ENCODE measurements at places on chromosomes 7 and 10.

GRCh38 chr10:2173327-2173726 is 436.0 kb upstream of the ADARB2 start:
- DNase-seq: no peak

GRCh38 chr10:117000580-117000979 is 4.4 kb downstream of the SHTN1 start:
- no peak for DNase-seq

GRCh38 chr7:118352867-118353453 is 128.5 kb downstream of the ANKRD7 start:
- DNase-seq: no peak

GRCh38 chr7:80740778-80741545 is 102.5 kb downstream of the CD36 start:
- DNase-seq: no peak

DNA sequence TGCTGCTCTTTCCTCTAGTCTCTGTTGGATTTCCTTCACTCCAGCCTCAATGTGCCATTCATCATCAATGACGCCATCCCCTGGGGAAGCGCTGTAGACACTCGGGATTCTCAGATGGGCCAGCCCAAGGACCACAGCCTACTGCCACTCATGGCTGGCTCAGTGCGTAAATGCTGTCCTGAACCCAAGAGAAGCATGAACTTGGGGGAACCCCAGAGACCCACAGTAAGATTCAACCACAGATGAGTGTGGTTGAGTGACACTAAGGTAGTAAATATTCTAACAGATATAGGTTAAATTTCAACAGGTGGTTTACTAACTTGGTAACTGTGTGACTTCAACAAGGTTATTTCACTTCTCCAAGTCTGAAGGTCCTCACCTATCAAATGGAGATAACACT is 304.1 kb downstream of the GRM8 start:
- no peak for DNase-seq

- no peak for DNase-seq
Observed at GRCh38 chr7:36019980-36020379, 133.1 kb upstream of the EEPD1 start.

DNA sequence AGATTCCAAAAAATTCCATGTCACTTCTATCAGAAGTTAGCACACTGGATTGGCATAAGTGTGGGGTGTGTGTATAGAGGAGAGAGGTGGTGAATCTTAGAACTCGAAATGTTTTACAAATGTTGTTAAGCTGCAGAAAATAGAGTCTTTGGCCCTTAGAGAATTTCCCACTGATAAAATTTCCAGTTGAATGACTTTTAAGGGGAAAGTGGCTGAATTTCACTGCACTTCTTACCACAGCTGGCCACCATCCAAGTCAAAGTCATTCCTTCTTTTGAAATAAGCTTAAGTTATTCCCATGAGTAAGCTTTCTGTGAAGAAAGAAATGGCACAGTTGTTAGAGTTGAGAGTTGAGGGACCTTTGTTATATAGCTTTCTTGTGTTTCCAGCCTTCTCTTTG is 13.9 kb downstream of the VCL start:
- no peak for DNase-seq

DNA sequence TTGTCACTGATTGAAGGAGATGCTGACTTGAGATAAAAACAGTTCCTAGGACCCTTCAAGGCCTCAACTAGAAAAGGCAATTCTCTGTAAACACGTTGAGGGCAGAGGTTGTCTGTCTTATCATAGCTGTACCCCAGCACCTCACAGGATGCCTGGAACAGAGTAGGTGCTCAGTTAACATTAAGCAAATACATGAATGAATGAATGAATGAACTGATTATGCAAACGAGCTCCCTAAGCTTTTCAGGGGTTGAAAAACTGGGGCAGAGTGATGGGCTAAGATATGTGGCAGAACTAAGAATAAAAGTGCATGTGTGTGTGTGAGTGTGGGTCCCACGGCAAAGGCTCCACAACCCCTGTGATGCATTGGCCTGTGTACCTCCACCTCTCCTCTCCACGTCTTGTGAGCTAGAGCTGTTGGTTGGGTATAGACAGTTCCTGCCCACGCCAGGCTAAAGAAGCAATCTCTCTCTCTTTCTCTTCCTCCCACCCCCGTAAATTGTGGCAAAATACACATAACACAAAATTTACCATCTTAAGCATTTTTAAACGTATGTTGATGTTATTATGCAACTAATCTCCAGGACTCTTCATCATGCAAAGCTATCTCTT is 20.9 kb upstream of the SMC3 start:
- DNase-seq: no peak

DNA sequence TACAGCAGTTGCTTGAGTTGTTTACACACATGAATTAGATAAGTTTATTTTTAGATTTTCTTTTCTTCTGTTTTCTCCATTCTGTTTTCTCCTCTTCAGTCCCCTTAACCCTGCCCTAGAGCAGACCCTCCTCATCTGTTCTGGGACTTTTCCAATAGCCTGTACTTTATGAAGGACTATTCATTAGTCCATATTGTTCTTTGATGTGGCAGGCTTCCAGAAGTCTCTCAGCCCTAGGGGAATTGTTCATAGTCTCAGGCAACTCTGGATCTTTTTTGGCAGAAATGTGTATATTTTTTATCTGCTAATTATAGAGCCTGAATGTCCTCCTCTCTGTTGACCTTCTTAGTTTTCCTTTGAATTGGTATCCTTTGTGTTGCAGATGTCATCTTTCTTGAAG is 25.4 kb downstream of the KAT6B start:
- no peak for DNase-seq

DNA sequence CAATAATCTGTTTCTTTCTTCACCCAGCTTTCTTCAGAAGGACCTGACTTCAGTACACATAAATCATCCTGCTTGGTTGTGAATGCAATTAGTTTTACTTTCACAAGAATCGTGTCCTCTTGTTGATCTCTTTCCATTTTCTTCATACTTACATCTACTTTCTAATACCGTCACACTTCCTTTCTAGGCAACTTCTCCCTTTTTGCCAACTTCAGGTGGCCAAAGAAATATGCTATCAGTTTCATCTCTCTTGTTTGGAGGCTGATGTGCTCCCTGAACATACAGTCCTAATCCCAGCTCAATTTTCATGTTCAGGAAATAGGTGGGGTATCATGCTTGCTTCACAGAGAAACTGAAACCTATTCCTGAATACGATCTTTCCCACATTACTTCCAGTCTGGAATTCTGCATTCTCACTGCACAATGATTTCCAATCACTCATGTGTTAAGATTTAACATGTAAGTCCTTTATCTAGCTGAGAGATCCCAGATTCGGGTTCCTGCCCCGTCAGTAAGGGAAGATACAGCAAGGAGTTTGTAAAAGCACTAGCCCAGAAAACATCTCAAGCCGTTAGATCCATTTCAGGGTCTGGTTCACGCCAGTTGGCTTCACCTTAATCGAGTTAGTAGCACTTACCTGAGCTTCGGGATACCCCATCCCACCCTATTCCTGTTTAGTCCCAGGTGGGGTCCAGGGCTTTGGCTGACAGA is 994 bp downstream of the SLC25A28 start:
- DNase-seq: no peak

GRCh38 chr10:117167789-117168674 is 29.3 kb upstream of the KCNK18 start:
- peak; percentile 88 for DNase-seq

DNA sequence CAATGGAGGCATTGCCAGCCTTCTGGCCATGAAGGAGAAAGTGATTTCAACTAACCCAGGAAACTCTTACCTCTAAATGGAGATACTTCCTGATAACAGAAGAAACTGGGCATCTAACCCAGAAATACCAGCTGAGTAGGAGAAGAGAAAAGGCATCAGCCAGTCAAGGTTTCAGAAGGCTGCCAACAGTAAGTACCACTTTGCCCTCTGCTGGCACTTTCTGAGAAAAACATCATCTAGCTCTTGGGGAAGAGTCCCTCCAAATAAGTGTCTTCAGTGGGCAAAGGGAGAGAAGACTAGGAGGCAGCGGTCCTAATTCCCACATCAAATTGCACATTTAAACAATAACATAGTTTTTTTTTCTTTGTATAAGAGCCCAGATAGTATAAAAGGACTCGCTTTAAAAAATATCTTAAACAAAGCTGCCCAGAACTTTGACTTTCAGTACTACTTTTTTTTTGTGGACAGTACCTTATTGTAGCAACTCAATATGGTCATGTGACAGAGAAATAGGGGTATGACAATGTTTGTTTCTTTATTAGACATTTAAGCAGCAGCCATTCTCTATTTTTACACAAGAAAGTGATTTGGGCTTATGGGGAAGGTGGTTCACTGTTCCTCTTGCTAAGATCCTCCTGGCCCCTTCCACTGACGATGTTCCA is 157.3 kb downstream of the CTTNBP2 start:
- DNase-seq: peak; percentile 16

GRCh38 chr10:125982260-125982948 is 86.0 kb downstream of the FANK1 start:
- peak; percentile 19 for DNase-seq

GRCh38 chr7:82443036-82443546 is 486 bp downstream of the CACNA2D1 start:
- DNase-seq: peak; percentile 12

DNA sequence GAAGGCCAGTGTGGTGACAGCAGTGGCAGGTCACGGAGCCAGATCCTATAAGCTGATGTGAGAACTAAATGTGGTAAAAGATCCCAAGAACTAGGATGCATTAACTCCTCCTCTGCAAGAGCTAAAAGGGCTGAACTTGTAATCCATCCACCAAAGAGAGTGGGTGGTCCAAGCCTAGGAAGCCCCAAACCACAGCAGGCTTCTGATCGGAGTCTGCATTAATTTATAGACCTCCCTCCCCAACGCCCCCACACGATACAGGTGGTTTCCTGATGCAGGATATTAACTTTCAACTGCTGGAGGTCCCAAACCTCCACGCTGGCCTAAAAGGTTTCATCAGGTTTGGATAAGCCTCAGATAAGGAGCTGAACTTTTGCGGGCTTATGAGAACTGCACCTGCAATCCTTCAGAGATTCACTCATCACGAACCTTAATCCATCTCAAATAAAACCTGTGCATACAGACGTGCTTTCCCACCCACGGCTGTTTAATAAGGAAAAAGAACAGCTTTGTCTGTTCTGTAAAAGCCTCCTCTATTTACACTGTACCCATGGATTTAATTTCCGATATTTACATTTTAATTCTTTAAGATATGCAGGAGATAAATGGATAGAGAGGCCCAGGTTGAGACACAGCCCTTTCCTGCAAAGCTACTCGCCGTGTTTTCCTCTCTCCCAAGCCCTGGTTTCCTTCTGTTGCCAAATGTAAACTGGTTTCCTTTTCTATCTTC is 74.9 kb downstream of the GFRA1 start:
- DNase-seq: no peak

DNA sequence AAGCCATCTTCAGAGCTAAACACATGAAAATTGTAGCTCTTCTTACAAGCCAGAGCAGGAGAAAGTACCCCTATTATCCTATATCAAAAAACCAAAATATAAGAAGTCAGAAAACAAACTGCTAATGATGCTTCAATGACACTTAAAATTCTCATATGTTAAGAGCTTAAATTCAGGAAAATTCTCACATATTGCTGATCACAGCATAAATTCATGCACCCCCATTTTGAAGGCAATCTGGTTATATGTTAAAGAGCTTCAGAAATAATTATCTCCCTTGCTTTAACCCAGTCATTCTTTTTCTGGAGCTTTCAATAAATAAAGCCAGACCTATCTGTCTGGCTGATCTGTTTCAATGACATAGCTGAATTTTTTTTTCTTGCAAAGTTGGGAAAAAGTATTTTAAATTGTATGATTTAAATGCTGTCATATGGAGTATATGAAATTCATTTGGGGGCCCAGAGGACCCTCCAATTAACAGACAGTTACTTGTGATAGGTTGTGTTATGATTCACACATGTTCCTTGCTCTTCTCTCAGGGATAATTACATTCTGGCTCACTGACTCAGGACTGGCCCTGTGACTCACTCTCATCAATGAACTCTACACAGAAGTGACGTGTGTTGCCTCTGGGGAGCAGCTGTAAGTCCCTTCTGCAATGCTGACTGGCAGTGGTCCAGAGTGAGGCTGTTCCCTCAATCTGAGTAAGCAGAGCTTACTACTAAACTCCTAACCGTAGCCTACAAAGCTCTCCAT is 85.2 kb downstream of the HGF start:
- DNase-seq: no peak

DNA sequence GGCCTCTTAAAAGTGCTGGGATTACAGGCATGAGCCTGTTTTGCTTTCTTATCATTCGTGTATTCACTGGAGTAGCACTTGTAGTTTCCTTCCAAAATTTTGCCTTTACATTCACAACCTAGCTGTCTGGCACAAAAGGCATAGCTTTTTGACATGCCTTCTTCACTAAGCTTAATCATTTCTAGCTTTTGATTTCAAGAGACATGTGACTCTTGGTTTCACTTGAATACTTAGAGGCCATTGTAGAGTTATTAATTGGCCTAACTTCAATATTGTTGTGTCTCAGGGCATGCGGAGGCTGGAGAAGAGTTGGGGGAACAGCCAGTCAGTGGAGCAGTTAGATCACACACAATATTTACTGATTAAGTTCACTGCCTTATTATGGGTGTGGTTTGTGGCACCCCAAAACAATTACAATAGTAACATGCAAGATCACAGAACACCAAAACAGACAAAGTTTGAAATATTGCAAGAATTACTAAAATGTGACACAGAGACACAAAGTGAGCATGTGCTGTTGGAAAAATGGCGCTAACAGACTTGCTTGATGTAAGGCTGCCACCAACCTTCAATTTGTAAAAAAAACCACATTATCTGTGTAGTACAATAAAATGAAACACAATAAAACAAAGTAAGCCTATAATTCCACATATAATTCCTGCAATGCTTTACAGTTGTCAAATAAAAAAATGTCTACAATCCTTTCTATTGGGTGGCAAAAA is 43.1 kb downstream of the BRAF start:
- DNase-seq: no peak

DNA sequence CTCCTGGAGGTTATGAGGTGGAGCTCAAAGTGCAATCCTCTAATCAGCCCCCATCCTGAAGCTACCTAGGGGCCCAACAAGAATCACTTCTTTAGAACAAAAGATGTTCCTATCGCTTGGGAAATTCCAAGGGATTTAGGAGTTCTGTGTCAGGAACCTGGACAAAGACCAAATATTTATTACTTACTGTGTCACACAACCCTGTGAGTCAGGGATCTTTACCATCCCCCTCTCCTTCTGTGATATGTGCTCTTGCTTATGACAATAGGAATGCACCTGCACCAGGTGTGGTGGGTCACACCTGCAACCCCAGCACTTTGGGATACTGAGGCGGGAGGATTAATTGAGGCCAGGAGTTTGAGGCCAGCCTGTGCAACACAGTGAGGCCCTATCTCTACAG is 485.8 kb downstream of the PLXDC2 start:
- no peak for DNase-seq

- DNase-seq: no peak
Observed at GRCh38 chr7:129222064-129222463, 2.8 kb upstream of the AHCYL2 start.

GRCh38 chr7:46814516-46815250 is 767.2 kb downstream of the TNS3 start:
- DNase-seq: no peak
